Upper lobe of right lung (tissue), 1 donor: ENCODE measurements at places on chromosomes 13 and 19. TPM values are rescaled to one million over a fixed set of nuclear protein-coding genes. Genes with fewer than 3 reads are reported as not detected.

DNA sequence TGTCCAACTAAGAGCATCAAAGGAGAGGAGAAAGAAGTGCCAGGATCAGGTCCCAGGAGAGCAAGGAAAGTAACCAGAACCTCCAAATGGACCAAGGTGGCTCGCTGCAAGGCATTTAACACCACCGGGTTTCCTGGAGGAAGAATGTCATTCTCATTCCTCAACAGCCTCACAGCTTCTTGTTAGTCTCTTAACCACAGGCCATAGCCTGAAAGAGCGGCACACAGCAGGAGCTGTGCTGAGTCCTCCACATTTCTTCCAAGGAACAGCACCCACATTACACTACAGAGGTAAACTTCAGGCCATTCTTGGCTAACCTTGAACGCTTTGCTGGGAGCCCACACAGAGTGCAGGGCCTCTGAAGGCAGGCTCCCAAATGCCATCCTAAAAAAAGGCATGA, 23.6 kb downstream of the DOCK9 start:
- H3K4me3 ChIP-seq, result no peak overlapping the region
- no peaks in the 10 kb centered on the region for H3K27me3 ChIP-seq
- DNase-seq, result no peak
- H3K4me1 ChIP-seq, result peaks cover 2% of the 10 kb centered on the region

ZNF573 gene
- total RNA-seq, result 13.0 TPM

CAPN12 gene
- 14.4 TPM for total RNA-seq

DNA sequence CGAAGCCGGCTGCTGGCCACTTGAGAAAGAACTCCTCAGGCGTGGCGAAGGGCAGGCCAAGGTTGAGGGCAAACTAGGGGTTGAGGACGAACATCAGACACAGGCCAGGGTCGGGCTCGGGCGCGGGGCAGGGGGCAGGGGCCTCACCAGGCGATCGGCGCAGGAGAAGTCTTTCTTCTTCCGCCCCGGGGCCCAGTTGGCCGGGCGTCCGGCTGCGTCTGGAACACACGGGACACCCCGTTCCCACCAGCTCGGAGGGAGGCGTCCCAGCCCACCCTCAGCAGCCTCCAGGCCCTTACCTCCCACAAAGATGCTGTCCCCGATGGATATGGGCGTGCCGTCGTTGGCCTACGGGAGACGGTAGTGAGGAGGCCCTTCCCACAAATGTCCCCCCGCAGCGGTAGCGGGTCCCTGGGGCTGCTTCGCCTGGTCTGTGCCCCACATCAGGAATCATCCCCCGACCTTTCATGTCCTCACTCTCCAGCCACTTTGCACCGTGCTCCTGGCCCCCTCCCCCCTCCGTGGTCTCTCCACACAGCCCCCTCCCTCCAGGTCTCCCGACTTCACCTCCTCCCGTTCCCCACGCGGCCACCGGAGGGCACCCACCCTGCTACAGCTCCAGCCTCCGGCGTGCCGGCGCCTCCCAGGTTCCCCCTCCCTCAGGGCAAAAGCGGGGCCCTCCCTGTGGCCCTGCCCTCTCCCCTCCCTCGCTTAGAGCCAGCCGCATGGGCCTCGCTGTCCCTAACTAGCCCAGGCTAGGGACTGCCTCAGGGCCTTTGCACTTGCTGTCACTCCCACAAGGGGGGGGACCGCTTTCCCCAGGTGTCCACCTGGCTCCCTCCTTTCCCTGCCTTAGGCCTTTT, 4.8 kb downstream of the PNKP start:
- H3K27ac ChIP-seq, result no peak overlapping the region
- DNase-seq, result peak; percentile 70
- H3K4me1 ChIP-seq, result peaks cover 13% of the 10 kb centered on the region
- peaks cover 63% of the 10 kb centered on the region for H3K36me3 ChIP-seq
- no peak overlapping the region for H3K4me3 ChIP-seq

SLC6A16 gene
- total RNA-seq, result 4.5 TPM

DNA sequence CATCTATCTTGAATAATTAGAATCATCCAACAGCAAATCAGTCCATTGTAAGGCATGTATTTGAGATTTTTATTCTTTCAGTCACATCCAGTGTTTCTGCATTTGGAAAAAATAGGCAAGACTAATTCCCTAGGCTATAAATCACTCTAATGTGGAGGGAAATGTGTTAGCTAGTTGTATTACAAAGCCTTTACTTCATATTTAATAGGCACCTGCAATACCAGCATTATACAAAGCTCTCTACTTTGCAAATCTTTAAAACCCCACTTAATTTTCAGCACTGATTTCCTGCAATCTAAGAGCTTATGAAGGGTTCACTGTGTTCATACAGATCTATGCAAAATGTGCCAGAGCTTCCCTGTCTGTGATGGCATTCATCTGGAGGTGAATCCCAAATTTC, 12.3 kb downstream of the PCDH9 start:
- no peaks in the 10 kb centered on the region for H3K27me3 ChIP-seq
- no peak overlapping the region for H3K27ac ChIP-seq
- H3K4me3 ChIP-seq, result no peak overlapping the region
- H3K36me3 ChIP-seq, result no peaks in the 10 kb centered on the region
- H3K4me1 ChIP-seq, result no peaks in the 10 kb centered on the region
- no peak for DNase-seq

HNRNPM gene
- total RNA-seq, result 131 TPM

PRSS57 gene
- not detected for total RNA-seq

ZNF284 gene
- total RNA-seq, result 2.9 TPM

DNA sequence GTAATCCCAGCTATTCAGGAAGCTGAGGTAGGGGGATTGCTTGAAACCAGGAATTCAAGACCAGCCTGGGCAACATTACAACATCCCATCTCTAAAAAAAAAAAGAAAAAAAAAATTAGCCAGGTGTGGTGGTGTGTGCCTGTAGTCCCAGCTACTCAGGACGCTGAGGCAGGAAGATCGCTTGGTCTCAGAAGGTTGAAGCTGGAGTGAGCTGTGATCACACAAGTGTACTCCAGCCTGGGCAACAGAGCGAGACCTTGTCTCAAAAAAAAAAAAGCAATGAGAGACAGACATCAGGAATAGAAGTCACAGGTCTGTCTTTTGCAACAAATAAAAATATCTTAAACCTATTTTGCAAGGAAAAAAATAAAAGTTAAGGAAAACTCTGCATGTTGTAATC, 23.3 kb downstream of the TMEM38A start:
- DNase-seq, result no peak
- H3K4me1 ChIP-seq, result no peaks in the 10 kb centered on the region
- no peak overlapping the region for H3K27ac ChIP-seq
- no peaks in the 10 kb centered on the region for H3K27me3 ChIP-seq
- no peak overlapping the region for H3K4me3 ChIP-seq
- H3K36me3 ChIP-seq, result no peaks in the 10 kb centered on the region

- no peak for DNase-seq
- no peaks in the 10 kb centered on the region for H3K4me1 ChIP-seq
- no peaks in the 10 kb centered on the region for H3K27me3 ChIP-seq
- H3K27ac ChIP-seq, result no peak overlapping the region
- peaks cover 27% of the 10 kb centered on the region for H3K36me3 ChIP-seq
- no peak overlapping the region for H3K4me3 ChIP-seq
Observed at GRCh38 chr19:52231154-52231910, 38.1 kb upstream of the ZNF766 start.
